Stimulated activated CD4-positive, alpha-beta T cell treated with anti-CD3 and anti-CD28 coated beads, Interleukin-2, amount 100 ng/mL, for 48 hours (primary cell): ENCODE measurements at places on chromosomes 1 and 21.

GRCh38 chr1:71170925-71171324 lies 90.1 kb upstream of the ZRANB2 start:
- no peak for DNase-seq

- no peak for DNase-seq
Measured at GRCh38 chr1:150881331-150882070, 5.1 kb upstream of the ARNT start.

DNA sequence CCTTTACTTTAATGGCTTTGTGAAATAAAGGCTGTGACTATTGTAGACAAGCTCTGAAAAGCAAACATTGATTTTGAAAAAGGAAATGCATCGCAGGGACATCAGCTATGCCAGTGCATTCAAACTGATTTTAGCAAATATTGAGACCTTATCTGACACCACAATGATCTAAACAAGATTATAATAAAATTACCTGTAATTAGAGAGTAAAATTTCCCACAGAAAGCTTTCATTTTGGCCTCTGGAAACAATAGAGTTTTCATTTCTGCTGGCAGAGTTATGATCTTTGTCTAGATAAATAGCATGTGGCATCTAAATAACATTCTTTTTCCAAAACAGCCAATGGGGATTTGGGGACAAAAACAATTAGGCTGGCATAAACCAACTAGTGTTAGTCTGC lies 650.4 kb upstream of the PRMT6 start:
- DNase-seq, result no peak

DNA sequence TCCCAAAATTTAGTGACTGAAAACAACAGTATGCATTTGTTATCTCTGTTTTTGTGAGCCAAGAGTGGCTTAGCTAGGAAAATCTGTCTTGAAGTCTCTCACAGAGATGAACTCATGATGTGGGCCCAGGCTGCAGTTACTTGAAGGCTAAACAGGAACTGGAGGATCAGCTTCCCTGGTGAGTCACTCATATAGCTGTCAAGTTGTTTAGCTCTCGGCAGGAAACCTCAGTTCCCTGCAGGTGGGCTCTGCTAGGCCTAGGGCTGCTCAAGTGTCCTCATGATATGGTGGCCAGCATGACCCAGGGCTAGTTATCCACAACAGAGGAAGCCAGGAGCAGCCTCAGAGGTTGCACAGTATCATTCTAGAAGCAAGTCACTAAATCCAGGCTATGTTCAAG lies 30.2 kb upstream of the DDX59 start:
- no peak for DNase-seq

DNA sequence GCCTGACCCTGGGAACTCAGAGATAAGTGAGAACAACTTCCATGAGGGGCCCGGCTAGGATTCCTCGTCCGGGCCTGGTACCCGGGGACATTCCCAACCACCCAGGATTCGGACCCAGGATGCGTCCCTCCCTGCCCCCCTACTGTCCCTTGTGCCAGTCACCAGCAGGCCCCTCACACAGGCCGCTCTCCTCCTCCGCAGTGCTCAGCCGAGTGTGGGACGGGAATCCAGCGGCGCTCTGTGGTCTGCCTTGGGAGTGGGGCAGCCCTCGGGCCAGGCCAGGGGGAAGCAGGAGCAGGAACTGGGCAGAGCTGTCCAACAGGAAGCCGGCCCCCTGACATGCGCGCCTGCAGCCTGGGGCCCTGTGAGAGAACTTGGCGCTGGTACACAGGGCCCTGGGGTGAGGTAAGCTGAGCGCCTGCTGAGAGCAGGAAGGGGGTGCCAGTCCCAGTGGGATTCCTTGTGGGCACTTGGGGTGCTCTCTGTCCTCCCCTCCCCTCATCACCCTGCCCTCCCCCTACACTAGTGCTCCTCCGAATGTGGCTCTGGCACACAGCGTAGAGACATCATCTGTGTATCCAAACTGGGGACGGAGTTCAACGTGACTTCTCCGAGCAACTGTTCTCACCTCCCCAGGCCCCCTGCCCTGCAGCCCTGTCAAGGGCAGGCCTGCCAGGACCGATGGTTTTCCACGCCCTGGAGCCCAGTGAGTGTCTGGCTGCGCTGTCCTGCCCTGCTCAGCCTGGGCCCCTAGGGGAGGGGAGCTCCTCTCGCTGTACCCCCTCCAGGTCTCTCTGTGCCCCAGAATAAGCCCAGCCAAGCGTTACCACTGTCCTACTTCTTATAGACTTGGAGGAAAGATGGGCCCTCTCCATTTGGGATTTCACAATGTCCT lies 9.8 kb downstream of the ADAMTSL4 start:
- DNase-seq, result no peak

DNA sequence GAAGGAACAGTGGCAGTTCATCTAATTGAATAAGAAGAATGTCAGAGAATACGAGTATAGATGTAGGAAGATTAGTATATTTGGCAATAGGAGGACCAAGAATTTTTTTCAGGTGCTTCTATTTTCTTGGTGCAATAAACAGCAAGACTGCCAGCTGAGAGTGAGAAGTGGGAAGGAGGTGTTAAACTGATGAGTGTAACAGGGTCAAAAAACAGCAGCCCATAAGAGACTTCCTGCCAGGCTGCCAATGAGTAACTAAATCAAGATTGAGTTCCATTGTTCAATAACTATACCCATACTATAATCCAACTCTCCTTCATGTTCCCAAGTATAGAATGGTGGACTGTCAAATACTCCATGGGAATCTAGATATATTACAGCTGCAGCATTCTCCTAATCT lies 28.7 kb downstream of the LYST start:
- DNase-seq, result no peak

GRCh38 chr1:232521660-232522059 lies 108.3 kb downstream of the SIPA1L2 start:
- DNase-seq, result no peak

DNA sequence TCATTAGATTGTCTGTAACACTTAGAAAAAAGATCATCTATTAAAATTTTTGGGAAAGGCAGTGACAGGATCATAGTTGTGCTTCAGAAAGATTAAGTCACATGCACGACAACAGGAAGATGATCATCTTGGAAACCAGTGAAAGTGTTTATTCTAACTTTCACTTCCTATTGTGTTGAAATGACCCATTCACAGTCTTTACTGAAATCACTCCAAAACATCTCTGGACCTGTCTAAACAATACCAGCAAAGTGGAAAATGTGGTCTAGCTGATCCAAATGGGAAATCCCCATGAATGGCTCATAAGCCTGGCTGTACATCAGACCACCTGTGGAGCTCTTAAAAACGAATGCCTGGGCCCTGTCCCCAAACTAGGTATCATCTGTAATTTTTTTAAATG lies 111.1 kb upstream of the ETV3 start:
- no peak for DNase-seq

DNA sequence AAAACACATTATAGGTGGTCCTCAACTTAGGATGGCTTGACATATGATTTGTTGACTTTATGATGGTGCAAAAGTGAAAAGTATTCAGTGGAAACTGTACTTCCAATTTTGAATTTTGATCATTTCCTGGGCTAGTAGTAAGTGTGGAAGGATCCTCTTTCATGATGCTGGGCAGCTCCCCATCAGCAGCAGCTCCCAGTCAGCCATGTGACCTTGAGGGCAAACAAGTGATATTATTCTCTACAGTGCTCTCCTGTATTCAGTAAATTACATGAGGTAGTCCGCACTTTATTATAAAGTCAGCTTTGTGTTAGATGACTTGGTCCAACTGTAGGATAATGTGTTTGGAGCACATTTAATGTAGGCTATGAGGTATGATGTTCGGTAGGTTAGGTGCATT lies 36.4 kb downstream of the SLC22A15 start:
- DNase-seq, result no peak

DNA sequence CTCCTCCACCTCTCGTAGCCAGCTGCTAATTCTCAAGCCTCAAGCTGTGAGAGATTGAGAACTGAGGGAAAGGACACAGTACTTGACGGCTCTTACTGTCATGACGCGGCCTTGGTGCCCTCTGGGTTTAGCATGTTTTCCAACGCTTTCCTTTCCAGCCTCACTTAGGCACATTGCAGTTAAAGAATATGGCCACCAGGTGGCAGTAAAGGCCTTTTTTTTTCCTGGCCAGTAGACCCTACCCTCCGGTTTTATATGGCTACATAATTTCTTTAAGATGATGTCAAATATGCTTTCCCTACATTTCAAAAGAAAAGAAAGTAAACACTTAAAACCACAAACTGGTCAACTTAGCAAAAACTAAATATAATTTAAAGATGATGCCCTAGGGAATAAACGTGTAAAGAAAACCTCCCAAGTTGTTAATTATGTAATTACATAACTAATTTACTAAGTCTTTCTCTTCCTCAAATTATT lies 56.8 kb upstream of the PRDX6 start:
- peak; percentile 64 for DNase-seq

GRCh38 chr1:186780076-186780475 lies 48.7 kb upstream of the PLA2G4A start:
- no peak for DNase-seq

DNA sequence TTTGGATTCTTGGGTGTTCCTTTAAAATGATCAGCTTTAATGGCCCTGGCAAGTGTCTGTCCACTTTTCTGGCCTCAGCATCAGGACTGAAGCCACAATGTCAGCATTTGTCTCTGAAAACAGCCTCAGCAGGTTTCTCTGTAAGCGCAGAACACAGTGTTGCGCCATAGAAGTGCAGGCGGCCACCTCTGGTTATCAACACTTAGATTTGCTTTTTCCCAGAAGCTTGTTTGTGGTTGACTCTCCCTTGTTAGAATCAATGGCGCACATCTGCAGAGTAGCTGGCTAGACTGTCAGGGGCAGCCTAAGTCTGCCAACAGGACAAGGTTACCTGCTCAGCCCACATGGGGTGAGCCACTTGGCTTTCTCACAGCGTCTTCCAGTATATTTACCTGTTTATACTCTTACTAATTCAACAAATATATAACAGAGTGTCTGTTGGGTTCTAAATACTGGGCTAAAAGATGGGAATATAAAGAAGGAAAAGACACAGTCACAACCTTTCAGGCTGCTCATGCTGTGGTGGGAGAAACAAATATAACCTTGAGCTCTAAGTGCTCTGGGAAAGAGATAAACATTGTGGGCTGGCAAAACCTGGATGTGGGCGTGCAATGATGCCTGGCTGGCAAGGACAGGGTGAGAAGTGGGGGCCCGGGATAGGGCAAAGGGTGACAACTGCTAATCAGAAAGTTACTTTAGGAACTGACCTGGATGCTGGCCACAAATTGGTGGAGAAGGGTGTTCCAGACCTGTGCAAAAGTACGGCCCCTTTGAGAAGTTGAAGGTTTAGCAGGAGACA lies 149.3 kb upstream of the KIAA0040 start:
- no peak for DNase-seq

DNA sequence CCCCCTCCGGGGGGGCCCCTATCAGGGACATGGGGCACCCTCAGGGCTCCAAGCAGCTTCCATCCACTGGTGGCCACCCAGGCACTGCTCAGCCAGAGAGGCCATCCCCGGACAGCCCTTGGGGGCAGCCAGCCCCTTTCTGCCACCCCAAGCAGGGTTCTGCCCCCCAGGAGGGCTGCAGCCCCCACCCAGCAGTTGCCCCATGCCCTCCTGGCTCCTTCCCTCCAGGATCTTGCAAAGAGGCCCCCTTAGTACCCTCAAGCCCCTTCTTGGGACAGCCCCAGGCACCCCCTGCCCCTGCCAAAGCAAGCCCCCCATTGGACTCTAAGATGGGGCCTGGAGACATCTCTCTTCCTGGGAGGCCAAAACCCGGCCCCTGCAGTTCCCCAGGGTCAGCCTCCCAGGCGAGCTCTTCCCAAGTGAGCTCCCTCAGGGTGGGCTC lies 34.9 kb downstream of the TRIM11 start:
- no peak for DNase-seq

DNA sequence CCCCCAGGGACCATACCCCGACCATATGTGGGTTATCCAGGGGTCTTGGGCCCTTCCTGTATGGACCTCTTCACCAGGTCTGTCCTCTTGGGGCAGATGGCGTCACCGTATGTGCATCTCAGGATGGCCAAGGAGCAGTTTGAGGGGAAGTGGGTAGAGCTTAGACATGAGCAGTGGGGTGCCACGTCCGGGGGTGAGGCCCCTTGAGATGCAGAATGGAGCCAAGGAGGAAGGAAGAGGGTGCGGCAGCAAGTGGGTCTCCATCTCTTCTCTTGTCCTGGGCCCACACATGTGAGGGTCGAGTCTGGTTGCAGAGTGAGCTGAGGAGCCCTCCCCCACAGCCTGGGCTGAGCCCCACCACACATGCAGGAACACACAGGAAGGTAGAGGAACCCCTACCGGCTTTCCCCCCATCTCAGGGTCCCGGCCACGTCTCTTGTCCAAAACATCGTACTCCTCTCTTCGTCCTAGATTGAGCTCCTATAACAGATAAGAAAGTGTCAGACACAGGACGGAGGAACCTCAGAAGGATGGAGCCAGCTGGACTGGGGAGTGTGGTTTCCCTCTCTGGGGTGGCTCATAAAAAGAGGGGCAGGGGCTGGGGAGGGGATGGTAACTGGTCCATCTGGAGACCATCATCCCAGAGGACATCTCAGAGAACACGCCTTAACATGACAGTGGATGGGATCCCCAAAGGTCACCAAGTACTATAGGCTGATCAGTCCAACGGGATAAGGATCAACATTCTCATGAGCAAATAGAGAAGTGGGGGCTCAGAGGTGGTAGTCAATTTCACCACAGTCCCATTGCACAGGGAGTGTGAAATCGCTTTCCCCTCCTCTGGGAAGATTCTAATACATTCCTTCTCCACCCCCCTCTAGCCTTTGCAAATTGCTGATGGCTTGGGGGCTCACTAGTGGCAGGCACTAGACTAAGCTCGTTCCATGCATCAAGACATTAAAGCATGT lies 79.9 kb downstream of the CD247 start:
- DNase-seq, result no peak

- no peak for DNase-seq
Measured at GRCh38 chr1:18452550-18452949, 28.2 kb upstream of the KLHDC7A start.

- DNase-seq, result no peak
Measured at GRCh38 chr1:1832820-1833219, 54.5 kb upstream of the NADK start.

DNA sequence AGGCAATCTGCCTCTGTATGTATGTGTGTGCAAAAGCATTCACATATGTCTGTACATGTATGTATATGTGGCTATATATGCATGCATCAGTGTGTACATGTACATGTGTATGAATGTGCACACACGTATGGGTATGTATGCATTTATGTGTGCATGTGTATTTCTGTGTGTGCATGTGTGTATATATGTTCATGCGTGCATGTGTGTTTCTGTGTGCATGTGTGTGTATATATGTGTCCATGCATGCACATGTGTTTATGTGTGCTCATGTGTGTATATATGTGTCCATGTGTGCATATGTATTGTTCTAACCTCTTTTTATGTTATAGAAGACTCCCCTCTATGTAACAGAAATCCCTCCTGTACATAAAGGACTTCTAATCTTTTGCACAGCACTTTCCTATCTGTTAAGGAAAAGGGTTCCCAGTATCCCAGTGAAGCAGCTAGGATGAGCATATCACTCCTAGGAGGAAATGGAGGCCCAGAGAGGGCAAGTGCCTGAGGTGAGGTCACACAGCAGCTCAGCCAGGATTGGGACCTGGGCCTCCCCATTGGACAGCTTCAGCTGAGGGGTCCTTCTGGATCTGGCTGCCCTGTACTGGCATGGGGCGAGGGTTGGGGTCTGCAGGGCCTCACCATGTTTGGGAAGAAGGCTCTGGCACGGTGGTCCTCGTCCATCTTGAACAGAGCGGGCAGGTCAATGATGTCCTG lies 15.8 kb upstream of the SDHB start:
- no peak for DNase-seq

GRCh38 chr1:48391926-48392325 lies 80.1 kb downstream of the SPATA6 start:
- no peak for DNase-seq

GRCh38 chr1:34164771-34165391 lies at the start of gene CSMD2:
CSMD2 (minus strand) TSS chr1:34165230; CDS start chr1:34165097, 133 bp downstream.
- no peak for DNase-seq

- no peak for DNase-seq
Measured at GRCh38 chr1:36711480-36711879, 228.8 kb upstream of the CSF3R start.

GRCh38 chr1:45470306-45470798 lies 20.6 kb downstream of the TESK2 start:
- DNase-seq, result no peak
